ENCODE measurements at places on chromosomes 3 and 15. TPM values are rescaled to one million over a fixed set of nuclear protein-coding genes. Genes with fewer than 3 reads are reported as not detected.

The GRAMD1C gene
- total RNA-seq = 6.4 TPM

The RPL39L gene
- total RNA-seq = 3.9 TPM

DNA sequence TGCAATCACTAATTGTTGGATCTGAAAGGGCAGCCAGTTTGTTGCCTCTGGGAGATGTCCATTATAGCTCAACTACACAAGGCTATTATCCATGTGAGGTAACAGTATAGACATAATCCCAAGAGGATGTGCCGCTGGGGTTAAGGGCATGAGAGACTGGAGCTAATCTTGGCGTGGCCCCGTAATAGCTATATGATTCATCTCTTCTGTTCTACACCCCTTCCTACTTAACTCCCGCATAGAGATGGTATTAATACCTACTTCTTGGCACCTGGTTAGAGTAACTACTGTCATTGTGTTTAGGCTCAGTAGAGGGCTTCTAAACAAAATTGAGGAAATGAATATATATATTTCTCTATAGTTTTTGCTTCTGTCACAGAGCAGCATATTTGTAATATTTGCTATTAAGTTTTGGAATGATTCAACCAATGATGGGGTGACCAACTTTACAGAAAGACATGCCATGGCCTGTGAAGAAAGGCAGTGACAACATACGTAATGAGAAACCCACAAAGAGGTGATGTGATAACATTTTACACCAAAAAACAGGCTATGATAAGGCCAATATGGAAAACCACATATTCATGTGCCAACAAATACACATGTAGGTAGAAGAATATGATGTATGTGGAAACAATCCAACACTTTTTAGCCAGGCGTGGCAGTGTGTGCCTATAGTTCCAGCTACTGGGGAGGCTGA is 76.8 kb upstream of the DPH6 start:
- DNase-seq = no peak

GRCh38 chr15:67157521-67158252 is 92.3 kb downstream of the SMAD3 start:
- DNase-seq = no peak

- DNase-seq = no peak
Measured at GRCh38 chr3:171398343-171398742, 61.9 kb downstream of the TNIK start.

GRCh38 chr3:4408958-4409357 is 58.1 kb downstream of the SUMF1 start:
- no peak for DNase-seq

GRCh38 chr3:121566773-121567172 is 976 bp upstream of the ARGFX start:
- DNase-seq = no peak

GRCh38 chr3:97971679-97972567 is at the start of gene RIOX2:
RIOX2 (minus strand) TSS chr3:97972431; CDS start chr3:97967593, 4,838 bp downstream.
- DNase-seq = peak; percentile 92

DNA sequence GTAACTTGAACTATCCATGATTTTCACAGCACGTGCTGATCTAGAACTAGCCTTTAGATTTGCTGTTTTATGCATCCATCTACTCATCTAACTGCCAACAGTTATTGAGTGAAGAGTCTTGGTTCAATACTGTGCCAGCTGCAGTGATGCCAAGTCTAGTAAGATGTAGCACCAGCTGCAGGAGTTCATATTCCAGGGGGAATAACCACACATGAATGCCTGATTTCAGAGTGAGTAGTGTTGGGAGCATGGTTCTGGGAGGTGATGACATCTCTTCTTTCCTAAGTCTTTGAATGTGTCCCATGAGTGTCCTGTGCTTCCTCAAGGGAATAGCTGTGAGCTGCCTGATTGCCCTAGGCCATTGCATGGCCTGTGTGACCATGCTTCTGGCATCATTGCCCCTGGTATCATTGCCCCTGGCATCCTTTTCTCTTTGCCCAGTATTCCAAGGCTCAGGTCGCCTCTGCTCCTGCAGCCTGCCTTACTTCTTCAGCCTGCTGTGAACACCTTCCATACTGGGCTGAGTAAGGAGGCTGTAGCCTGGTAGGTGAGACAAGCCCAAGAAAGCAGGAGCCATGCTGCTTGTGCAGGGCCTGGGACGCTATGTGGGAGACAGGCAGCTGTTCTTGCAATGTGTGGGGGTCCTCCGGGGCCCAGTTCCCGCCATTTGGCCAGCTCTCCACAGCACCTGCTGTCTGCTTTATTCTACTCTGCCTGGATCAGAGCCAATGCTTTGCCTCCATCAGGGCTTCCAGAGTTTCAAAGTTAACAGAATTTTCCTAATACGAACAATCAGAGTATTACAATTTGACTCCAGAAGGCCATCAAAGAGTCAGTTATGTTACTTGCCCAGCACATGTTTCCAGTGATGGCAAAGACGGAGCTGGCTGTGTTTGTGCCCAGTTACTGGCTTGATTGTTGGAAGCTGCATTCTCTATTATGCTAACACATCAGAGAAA is 73.2 kb downstream of the CLSTN2 start:
- no peak for DNase-seq

GRCh38 chr3:94686208-94686607 is 623.3 kb downstream of the NSUN3 start:
- no peak for DNase-seq

GRCh38 chr3:113450911-113451310 is 9.6 kb upstream of the CFAP44 start:
- no peak for DNase-seq

GRCh38 chr3:46978985-46979944 is at the start of gene NBEAL2:
NBEAL2 (plus strand) TSS chr3:46979666; CDS start chr3:46979862, 196 bp downstream.
- DNase-seq = peak; percentile 99

DNA sequence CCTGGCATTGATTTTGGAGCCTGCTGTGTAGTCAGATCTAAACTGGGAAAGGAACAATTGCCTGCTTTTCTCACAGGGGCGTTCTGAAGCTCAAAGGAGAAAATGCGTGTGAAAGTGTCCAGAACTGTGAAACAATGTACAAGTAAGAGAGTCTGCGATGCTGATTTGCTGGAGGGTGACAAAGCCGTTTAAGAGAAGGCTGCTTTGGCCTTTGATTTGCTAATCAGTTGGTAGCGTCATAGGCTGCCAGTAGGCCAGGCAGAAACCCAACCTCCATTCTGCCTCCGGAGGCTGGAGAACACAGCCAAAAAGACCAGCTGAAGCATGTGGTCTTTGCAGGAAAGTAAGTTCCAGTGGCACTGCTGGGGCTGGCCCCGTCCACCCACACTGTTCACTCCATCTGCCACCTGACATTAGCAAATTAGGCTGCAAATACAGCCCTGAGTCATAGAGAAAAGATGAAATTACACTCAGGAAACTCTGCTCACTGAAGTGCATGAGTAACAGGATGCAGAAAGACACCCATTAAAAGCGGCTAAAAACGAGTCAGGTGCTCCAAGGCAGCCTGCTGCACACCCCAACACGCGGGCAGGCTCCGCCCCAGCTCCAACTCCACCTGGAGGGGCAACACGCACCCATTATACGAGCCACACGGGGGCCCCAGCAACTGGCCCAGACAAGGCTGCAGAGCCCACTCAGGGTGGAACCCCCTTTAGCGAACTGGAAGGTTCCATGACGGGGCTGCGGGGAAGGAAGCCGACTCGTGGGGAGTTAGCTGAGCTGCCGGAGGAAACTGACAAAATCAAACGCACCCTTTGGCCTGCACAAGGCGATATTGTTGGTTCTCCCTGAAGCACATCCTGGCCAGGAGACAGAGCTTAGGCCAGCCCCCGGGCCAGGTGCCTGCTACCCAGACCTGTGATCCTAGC is 31.6 kb downstream of the ZDHHC19 start:
- DNase-seq = no peak

DNA sequence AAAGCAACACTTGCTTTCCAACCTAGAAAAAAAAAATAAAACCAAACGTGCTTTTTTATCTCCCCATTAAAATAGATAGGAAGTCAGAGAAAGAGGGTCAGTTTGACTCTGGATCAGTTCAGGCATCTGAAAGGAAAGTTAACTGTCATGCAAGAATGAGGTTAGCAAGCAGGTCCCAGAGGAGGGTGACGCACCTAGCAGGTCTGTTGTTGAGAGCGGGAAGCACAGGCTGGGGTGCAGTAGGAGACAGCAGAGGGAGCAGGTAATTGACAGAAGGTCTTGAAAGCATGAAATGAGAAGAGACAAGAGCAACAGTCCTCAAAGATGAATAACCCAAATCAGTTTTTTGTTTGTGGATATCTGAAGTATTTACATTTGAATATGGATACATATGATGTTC is 82.5 kb downstream of the ANO10 start:
- no peak for DNase-seq

DNA sequence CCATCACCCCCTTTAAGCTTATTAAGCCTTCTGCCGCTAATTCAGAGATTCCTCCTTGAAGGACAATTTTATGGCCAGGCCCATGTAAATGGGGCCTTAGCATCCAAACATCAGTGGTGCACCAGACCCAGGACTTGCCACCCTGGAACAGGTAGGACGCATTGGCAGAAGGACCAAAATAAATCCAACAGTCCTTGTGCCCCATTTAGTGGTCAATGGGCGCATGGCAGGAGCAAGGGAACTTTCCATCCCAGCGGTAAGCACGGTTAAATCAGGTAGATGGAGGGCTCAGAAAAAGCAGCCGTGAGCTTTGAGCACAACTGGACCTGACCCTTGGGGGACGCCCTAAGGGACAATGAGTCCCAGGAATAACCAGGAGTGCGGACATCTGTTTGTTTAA is 540.8 kb upstream of the ROBO1 start:
- no peak for DNase-seq

Data from upper lobe of right lung (tissue), 1 donor.